ENCODE measurements at places on chromosomes 16 and 17.

DNA sequence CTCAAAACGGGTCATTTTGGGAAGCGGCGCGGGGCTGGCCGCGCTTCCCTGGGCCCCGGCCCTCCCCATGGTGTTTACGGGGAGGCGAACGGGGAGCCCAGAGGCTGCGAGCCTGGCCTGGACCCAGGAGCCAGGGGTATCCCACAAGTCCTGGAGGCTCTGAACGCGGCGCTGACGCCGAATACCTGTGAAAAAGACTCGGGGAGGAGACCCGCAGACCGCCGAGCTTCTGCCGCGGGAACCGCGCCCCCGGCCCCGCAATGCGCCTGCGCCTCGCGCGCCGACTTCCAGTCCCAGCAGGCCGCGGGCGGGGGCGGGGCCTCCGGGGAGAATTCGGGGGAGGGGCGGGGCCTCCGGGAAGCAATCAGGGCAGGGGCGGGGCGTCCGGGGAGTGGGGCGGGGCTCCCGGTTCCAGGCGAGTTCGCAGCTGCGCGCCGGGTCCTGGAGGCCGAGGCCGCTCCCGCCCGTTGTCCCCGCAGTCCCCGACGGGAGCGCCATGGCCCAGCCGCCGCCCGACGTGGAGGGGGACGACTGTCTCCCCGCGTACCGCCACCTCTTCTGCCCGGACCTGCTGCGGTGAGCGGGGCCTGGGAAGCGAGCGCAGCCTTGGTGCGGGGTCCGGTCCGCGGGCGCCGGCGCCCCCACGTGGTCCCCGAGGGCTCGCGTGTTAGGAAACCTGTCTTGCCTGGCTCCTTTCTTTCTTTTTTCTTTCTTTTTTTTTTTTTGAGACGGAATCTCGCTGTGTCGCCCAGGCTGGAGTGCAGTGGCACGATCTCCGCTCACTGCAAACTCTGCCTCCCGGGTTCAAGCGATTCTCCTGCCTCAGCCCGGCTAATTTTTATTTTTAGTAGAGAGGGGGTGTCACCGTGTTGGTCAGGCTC is at the start of gene DECR2:
DECR2 (plus strand) TSS at position 418 of the 881 bp plus-strand sequence; CDS start at position 497, 79 bp downstream.
- DNase-seq = peak; percentile 99

DNA sequence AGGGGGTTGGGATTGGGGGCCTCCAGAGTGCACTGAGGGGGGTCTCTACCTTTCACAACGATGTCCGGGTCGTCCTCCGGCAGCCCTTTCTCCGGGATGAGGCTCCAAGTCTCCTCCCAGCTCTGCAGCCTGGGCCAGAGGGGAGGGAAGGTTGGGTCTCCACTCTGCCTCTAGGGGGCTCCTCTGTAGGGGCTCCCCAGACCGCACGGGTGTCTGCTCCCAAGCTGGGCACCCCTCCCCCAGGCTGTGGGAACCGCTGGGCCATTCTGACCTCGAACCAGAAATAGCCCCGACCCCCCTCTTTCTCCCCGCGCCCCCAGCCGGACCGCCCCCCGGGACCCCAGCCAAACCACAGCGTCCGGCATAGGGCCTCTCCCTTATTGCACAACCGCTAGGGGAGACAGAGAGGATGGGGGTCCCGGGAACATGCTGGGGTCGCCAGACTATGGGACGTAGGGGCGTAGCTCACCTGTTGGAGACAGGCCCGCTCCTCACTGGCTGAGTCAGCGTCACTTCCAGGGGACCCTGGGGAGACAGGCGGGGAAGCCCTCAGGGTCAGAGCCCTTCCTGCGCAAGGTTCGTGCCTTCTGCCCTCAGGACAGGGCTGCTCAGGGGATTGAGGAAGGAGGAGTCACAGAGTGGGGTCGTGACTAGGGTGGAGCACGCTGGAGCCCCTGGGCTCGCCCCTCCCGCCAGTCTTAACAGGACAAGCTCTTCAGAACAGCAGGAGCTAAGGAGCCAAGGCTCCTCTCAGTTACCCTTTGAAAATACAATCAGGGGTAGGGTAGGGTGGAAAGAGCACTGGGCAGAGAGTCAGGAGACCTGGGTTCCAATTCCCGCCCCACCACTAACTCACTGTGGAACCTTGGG is 2.7 kb downstream of the PLEKHH3 start:
- DNase-seq = no peak

- DNase-seq = no peak
Measured at GRCh38 chr17:77666462-77666861, 292.0 kb upstream of the TNRC6C start.

DNA sequence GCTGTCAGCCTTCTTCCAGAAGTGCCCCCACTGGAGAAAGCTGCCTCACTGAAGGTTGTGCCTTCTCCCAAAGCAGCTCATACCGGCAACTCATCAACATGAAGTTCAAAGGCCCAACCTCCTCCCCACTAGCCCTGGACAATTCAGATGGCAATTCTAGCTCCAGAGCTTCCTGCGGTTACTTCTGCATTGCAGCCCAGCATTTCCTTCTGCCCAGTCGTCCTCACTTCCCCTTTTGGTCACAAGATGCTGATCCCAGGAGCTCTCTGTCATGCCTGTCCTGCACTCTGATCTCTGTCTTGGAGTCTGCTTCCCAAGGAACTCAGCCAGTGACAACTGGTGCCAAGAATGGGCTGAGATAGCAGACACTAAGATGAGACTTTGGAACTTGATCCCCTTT is 178.2 kb upstream of the SOX9 start:
- no peak for DNase-seq

DNA sequence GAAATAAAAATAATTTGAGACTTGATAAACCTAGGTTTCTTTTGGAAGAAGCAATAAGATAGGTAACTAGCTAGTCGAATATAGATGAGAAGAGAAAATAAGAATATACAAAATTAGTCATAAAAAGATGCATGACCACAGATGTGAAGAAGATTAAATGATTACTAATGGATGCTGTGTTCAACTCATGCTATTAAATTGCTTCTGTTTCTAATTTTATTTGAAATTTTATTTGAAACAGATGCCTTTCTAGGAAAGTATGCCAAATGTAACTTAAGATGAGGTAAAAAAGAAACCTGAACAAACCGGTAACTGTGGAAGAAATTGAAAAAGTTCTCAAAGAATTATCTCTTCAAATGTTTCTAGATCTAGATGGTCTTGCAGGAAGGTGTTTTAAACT is 91.6 kb downstream of the OR1D5 start:
- DNase-seq = no peak

GRCh38 chr17:27218719-27219488 is 75.0 kb upstream of the WSB1 start:
- DNase-seq = no peak

GRCh38 chr17:54694287-54694887 is 206.3 kb upstream of the TOM1L1 start:
- DNase-seq = no peak

DNA sequence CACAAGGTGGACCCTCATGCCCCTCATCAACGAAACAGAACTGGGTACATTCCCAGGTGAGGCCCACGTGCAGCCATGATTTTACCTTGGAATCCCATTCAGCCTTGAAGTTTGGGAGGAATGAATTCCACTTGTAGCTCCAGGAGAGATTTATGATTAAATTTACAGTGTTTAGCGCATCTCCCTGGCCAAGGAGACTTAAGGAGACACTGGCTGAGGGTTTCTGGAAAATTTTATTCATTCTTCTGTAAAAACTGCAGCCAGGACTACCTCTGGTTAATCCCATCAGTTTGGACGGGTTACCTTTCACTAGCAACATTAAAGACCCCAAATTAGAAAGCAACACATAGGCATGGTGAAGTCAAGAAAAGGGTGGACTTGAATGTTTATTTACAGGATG is 87.2 kb upstream of the SMURF2 start:
- no peak for DNase-seq

DNA sequence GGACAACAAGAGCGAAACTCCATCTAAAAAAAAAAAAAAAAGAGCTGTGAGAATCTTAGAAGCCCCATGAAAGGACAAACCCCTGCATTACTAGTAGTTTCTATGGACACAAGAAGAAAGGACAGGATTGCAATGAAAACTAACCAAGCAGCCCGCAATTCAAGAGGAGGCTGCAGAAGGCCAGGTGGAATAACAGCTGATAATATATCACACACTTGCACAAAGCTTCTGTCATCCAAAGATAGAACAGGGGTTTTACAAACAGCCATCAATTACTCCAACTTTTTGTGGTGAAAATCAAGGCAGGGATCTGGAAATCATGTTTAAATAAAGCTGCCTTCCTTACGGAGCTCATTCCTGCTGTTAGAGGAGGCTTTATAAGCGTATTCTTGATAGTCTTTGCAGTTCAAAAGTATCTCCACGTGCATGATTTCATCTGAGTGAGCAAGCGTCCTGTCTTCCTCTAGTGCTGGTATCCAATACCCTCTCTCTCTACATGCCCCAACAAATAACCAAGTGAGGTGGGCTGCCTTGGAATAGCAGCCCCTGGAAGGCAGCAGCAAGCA is 23.1 kb upstream of the TMEM94 start:
- DNase-seq = no peak

DNA sequence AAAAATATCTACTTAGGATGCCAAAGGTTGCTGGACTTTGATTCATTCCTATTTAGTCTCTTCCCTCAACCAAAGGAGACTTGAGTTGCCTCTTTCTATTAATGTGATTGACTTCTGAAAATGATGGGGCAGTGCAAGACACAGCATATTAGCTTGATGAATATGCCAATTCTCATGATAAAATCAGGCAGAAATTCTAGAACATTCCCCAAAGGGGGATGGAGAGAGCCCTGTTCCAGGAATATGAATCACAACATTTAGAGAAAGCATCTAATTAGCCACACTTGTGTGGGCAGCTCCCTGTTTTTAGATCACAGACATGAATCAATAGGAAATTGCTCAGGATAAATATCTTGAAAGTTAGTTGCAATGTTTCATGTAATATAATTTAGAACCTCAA is 584.0 kb upstream of the CDH8 start:
- no peak for DNase-seq

DNA sequence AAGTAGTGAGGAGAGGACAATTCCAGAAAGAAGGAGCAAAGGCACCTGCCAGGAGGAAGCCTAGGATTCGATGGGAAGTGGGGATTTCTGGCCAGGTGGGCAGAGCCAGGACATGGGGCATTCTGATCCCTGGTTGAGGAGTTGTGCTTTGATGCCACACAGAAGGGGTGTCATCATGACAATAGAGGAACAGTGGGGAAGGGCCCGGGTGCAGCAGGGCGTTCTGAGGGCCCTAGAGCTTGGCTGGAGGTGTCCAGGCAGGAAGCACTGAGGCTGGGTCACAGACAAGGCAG is 4.3 kb downstream of the EVPLL start:
- DNase-seq = no peak

DNA sequence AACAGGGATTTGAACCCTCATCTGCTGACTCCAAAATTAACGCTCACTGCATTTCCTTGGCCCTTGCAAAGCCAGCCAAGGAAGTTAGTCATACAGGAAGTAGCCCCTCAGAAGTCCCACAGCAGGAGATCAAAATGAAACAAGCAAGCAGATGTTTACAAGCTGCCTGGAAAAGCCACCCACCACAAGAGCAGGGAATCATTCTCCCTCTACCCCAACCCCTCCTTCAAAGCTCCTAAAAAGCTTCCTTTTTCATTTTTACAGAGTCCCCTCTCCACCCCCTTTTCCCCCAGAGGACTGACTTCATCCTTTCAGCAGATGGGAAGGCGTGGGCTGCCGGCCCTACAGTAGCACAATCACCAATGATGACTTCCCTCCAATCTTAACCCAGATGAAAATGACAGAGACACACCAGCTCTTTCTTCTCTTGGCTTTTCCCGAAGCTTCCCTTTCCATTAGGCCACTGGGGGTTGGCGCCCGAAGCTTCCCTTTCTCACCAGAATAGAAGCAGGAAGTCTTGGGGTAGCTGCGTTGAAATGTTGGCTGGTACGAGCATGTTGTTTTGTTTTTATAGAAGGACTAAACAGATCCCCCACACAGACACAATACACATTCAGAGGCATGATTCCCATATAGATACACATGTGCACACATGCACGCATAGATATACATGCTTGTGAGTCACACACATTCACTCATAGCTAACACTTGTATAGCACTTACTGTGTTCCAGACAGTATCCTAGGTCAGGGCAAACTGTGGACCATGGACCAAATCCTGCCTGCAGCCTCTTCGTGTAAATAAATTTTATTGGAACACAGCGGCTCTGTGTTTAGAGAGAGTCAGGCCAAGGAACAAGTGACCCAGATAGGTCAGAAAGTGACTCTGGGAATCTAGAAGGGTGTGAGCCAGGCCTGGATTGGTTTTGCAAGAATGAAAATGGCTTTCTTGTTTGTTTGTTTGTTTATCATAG is 17.4 kb downstream of the ITPRIPL2 start:
- DNase-seq = no peak

- DNase-seq = no peak
Measured at GRCh38 chr17:77424585-77425344, 284.0 kb downstream of the SEC14L1 start.

GRCh38 chr16:87358250-87358649 is 25.3 kb downstream of the FBXO31 start:
- DNase-seq = no peak

DNA sequence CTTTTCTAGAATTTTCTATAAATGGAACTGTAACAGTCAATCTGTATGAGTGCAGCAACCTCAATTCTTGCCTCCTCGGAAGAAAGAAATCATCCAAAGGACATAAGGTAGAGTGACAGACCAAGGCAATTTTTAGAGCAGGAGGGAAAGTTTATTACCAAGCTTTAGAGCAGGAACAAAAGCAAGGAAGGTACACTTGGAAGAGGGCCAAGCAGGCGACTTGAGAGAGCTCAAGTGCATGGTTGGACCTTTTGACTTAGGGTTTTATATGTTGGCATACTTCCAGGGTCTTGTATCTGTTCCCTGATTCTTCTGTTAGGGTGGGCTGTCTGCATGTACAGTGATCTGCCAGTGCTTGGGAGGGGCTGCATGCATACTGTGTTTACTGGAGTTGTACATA is 50.3 kb downstream of the SCNN1G start:
- DNase-seq = no peak

DNA sequence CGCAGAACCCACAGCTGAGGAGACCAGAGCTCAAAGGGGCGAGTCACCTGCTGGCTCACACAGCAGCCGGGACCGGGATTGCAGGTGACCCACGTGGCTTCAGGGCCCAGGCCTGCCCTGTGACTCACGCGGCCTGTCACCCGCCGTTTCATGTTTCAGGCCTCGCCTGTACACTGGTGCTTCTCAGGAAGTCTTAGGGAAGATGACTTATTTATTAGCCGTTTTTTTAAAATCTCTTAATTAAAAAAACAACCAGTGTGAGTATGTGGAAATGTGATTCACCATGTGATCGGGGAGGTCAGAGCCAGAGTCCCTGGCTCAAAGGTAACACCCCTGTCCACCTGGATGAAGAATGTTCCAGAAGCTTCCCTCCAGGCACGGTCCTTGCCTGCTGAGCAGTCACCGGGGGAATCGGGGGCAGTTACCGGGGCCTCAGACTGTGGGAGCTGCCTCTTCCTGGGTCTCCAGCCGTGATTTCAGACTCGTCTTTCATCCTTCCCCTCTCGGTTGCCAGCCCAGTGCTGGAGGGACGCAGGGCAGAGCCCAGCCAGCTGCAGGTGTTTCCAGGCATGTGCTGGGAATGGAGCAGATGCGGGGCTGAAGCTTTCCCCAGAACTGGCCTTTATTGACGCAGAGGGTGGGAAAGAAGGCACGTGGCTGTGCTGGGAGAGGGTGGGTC is 49.3 kb downstream of the CMIP start:
- DNase-seq = no peak

All from T follicular helper cell (primary cell).